ENCODE measurements at places on chromosomes 3 and 15. TPM values are rescaled to one million over a fixed set of nuclear protein-coding genes. Genes with fewer than 3 reads are reported as not detected.

Gene MEX3B
- 2.0 TPM for total RNA-seq

Gene CPEB1
- 7.6 TPM for total RNA-seq

Gene TMEM45A
- total RNA-seq: 0.95 TPM

Gene SLCO2A1
- total RNA-seq: not detected

Gene GOLGA8S
- total RNA-seq: 0.09 TPM

Gene SLC12A1
- not detected for total RNA-seq

Gene LNP1
- total RNA-seq: 1.8 TPM

Gene HCLS1
- total RNA-seq: 2.5 TPM

Gene RASL12
- total RNA-seq: 0.12 TPM

Gene IGDCC3
- total RNA-seq: not detected

Gene GRK7
- not detected for total RNA-seq

Gene GLDN
- not detected for total RNA-seq

Gene GALNT15
- total RNA-seq: not detected

Gene ZNF609
- total RNA-seq: 50.6 TPM

Gene ARGFX
- not detected for total RNA-seq

Gene IQCF5
- not detected for total RNA-seq

Gene EXD1
- not detected for total RNA-seq

DNA sequence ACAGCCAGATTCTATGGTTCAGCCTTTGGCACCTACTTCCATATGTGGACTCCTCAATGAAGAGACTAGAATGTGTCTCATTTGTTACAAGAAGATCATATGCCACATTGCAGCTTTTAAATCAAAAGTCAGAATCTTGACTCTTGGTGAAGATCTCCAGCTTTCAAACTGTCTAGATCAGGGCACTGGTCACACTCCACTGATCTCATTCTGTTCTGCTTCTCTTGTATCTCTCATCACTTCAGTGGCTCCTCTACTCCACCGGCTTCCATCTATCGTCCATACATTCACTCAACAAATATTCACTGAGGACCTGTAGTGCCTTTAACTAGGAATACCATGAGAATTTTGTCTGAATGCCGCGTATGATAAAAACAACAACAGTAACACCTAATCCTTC, 203.3 kb upstream of the LPP start:
- no peak overlapping the region for H3K4me3 ChIP-seq
- no peaks in the 10 kb centered on the region for H3K36me3 ChIP-seq
- no peaks in the 10 kb centered on the region for H3K27me3 ChIP-seq
- no peak for DNase-seq
- no peak overlapping the region for H3K27ac ChIP-seq

DNA sequence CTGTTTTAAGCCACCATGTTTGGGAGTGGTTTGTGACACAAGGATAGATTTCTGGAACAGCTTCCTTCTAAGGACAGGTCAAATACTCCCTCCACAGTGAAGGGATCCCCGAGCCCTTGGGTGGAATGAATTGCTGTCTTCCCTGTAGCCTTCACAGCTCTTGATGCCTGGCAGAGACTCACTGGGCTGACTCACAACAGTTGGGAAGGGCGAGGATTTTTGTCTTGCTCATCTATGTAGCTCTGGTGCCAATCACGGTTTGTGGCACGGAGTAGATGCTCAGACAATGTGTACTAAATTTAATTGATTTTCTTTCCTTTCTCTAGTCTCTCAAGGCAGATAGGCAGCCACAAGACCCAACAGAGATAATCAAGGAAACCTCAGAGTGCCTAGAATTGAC, 27.0 kb downstream of the CRYGS start:
- H3K4me3 ChIP-seq: no peak overlapping the region
- DNase-seq: no peak
- H3K4me1 ChIP-seq: no peaks in the 10 kb centered on the region
- peaks cover 97% of the 10 kb centered on the region for H3K27me3 ChIP-seq
- H3K36me3 ChIP-seq: no peaks in the 10 kb centered on the region

DNA sequence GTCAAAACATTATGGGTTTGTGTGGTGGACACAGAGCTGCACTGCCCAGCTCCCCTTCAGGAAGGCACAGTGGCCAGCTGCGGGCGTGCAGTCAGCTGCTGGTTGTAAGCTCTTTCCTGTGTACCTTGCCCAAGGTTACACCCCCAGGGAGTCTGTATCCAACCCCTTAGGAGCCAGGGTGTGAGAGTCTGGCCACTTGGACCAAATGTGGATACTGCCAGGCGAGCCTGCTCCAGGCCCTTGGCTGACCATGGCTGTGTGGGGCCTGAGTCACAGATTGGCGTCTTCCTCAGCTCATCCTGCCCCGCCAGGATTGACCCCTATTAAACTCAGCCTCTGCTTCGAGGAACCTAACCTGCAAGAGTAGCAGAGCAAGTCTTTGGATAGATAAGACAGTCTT, 56.9 kb downstream of the ABHD5 start:
- no peak overlapping the region for H3K4me3 ChIP-seq
- H3K27me3 ChIP-seq: no peaks in the 10 kb centered on the region
- no peak for DNase-seq
- H3K27ac ChIP-seq: no peak overlapping the region

- no peak overlapping the region for H3K27ac ChIP-seq
- no peak overlapping the region for H3K4me3 ChIP-seq
- H3K4me1 ChIP-seq: peaks cover 13% of the 10 kb centered on the region
- H3K36me3 ChIP-seq: no peaks in the 10 kb centered on the region
Measured at GRCh38 chr3:113232342-113232741, 21.0 kb downstream of the BOC start.

DNA sequence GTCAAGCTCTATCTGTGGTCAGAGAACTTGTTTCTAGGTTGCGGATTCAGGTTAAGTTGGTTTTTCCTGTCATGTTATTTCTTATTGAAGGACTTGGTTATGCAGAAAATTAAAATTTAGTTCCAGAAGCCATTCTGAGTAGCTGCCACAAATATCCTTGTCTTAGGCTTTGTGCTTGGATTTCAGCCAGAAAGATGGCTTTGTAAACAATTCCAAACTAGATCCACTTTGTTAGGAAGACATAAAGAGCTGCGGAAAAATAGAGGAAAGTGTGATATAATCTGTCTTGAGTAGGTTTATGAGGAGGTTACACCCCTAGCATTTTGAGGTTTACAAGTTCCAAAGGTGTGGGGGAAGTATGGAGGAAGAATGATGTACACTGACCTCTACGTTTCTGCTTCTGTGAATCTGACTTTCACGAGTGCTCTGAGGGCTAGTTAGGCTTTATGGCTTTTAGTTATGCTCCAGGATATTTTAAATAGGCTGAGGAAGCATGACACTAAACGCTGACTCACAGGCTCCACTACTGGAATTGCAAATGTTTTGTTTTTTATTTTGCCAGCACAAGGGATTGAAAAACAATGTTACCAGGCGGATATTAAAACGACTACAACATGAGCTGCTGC, 46.3 kb upstream of the UTS2B start:
- H3K27ac ChIP-seq: no peak overlapping the region
- no peak overlapping the region for H3K4me3 ChIP-seq
- H3K36me3 ChIP-seq: peaks cover 25% of the 10 kb centered on the region
- no peak for DNase-seq

- no peaks in the 10 kb centered on the region for H3K27me3 ChIP-seq
- no peak for DNase-seq
- H3K27ac ChIP-seq: no peak overlapping the region
- H3K36me3 ChIP-seq: peaks cover 10% of the 10 kb centered on the region
Measured at GRCh38 chr15:42994546-42994945, 74.0 kb upstream of the TTBK2 start.

GRCh38 chr3:78497021-78497420, 1270.8 kb downstream of the ROBO1 start:
- DNase-seq: no peak
- H3K27ac ChIP-seq: no peak overlapping the region
- H3K4me3 ChIP-seq: no peak overlapping the region
- H3K4me1 ChIP-seq: peaks cover 11% of the 10 kb centered on the region
- H3K27me3 ChIP-seq: no peaks in the 10 kb centered on the region

- no peak for DNase-seq
- no peak overlapping the region for H3K4me3 ChIP-seq
- no peaks in the 10 kb centered on the region for H3K36me3 ChIP-seq
- no peaks in the 10 kb centered on the region for H3K27me3 ChIP-seq
- H3K27ac ChIP-seq: no peak overlapping the region
Measured at GRCh38 chr3:129686941-129687340, 80.5 kb upstream of the PLXND1 start.

- no peak overlapping the region for H3K27ac ChIP-seq
- H3K27me3 ChIP-seq: no peaks in the 10 kb centered on the region
Measured at GRCh38 chr3:103786296-103786695, 1351.5 kb downstream of the ZPLD1 start.

GRCh38 chr3:39183211-39184080, 8.9 kb downstream of the XIRP1 start:
- H3K4me1 ChIP-seq: peaks cover 28% of the 10 kb centered on the region
- peaks cover 17% of the 10 kb centered on the region for H3K36me3 ChIP-seq
- no peak overlapping the region for H3K4me3 ChIP-seq

DNA sequence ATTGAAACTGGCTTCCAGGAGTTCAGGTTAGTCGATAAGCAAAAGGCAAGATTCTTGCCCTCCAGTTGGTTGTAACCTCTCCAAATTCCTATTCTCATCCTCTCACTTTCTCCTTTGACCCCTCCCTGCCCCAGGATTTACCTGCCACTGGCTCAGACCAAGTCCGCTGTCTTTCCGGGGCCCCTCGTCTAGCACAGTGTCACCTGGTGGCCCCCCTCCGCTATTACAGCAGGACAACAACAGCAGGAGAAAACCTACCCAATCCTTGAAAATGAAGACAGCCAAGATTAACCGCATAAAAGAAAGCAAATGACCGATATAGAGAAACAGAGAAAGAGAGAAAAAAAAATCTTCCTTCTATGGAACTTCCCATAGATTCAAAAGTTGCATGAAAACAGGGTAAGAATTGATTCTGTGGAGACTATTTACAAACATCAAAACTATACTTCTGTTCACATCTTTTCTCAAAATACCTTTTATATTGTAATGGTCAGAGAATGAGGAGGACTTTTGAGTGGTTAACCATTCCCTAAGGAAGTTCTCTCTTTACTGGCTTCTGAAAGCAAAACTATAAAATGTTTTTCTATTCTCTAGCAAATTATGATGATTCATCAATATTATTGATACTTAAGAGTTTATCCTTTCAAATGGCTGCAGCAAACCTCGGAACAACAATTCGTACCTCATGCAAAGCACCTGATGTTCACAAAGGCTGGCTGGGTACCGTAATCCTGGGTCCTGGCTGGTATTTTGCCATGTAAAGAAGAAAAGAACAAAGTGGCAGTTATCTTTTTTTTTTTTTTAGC, 10.0 kb upstream of the ST8SIA2 start:
- H3K4me1 ChIP-seq: no peaks in the 10 kb centered on the region
- H3K4me3 ChIP-seq: no peak overlapping the region
- H3K27ac ChIP-seq: no peak overlapping the region
- H3K36me3 ChIP-seq: no peaks in the 10 kb centered on the region
- peak; percentile 65 for DNase-seq

DNA sequence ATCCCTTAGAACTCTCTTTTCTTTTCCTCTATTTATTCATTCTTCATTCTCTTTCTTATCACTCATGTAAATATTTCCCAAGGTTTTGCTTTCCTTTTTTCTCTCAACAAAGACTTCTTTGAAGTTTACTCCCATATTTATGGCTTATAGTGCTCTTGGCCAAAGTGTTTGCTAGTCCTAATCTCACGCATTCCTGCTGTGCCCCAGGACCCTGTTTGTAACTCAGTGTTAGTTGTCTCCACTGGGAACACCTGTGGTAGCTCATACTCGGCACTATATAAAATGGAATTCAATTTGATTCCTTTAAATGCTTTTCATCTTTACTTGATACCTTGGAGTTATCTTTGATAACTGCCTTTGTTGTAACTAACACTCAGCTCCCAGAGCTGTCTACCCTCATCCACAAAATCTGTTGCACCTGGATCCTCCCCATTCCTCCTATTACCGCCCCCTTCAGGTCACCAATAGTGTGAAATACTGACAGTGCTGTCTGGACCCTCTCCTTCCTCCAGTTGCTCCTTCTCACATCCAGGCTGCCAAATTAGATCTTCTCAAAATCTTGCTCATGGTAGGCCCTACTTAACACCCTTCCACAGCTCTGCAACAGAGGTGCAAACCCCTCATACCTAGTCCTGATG, 76.8 kb downstream of the TIGIT start:
- DNase-seq: no peak
- no peak overlapping the region for H3K4me3 ChIP-seq
- H3K27me3 ChIP-seq: no peaks in the 10 kb centered on the region
- peaks cover 9% of the 10 kb centered on the region for H3K4me1 ChIP-seq

GRCh38 chr3:14426305-14426620, 23.9 kb downstream of the SLC6A6 start:
- H3K4me3 ChIP-seq: peak overlapping the region; percentile 49
- no peaks in the 10 kb centered on the region for H3K27me3 ChIP-seq
- peaks cover 32% of the 10 kb centered on the region for H3K36me3 ChIP-seq

DNA sequence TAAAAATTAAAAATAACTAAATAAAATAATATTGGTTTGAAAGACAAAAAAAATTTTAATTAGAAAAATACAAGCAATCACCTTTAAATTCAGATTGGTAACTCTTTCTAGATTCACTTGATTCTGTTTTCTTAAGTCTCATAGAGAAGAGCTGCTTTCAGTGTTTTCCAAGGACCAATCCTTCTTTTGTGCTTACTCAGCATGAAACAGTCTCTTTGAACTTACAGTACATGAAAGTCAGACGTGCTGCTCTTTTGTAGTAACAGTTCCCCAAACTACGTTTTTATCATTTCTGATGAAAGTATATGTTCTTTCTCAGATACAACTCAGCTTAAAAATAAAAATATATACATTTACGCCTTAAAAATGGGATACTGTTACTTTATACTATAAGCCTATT, 171.9 kb upstream of the CCDC54 start:
- no peak for DNase-seq
- H3K27me3 ChIP-seq: no peaks in the 10 kb centered on the region
- H3K4me1 ChIP-seq: peaks cover 22% of the 10 kb centered on the region
- no peak overlapping the region for H3K27ac ChIP-seq
- H3K36me3 ChIP-seq: no peaks in the 10 kb centered on the region

DNA sequence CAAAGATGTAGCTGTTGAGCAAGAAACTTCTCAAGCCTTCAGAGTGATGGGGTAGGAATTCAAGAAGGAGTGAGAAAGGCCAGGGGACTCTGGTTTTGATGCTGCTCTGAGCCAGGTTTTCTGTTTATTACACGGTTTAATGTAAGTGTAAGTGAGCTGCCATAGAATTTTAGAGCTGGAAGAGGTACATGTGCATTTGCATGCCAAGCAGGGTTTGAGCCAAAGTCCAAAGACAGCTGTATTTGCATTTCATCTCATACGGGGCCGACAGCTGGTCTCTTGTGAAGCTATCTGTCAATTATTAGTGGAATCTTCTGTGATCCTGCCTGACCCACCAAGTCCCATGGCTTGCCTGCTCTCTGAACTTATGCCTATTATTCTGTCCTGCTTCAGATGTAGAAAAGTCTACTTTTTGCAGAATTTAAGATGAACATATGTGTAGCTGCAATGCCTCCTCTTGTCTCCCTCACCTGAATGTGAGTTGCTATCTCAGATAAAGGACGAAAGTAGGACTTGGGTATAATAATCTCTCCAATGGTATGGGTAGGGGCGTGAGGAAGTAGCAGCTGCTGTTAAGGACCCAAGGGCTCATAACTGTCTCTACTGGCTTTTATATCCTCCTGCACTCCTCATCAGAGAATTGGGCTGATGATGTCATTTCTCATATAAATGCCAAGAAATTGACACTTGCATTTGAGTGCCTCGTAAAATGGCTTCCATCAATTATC, 160.0 kb downstream of the SQOR start:
- no peaks in the 10 kb centered on the region for H3K4me1 ChIP-seq
- H3K4me3 ChIP-seq: no peak overlapping the region
- no peak for DNase-seq
- H3K27ac ChIP-seq: no peak overlapping the region

All from Calu3 (cell line).